ENCODE measurements at places on chromosomes 6 and 20.

GRCh38 chr20:9576695-9577094 is 62.3 kb downstream of the LAMP5 start:
- no peak for DNase-seq

GRCh38 chr6:36150283-36150682 is 20.0 kb downstream of the MAPK13 start:
- no peak for DNase-seq

GRCh38 chr20:44694159-44694558 is 21.0 kb upstream of the CCN5 start:
- no peak for DNase-seq

DNA sequence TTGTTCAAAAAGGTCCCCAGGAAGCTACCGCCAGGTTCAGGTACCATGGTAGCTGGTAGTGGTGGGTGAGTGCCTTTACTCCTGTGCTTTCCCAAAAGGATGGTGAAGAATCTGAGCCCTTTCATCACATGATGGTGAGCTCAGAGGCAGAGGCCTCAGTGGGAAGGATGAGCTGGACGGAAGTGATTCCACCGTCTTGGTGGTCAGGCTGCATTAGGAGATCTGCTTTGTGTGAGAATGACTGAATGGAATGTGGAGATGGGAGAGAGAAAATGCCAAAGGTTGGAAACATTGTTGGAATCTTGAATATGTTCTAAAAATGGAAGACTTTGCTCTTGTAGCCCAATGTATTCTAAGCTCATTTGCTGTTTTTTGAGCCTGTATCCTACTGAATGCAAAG is 108.1 kb upstream of the SCP2D1 start:
- no peak for DNase-seq

DNA sequence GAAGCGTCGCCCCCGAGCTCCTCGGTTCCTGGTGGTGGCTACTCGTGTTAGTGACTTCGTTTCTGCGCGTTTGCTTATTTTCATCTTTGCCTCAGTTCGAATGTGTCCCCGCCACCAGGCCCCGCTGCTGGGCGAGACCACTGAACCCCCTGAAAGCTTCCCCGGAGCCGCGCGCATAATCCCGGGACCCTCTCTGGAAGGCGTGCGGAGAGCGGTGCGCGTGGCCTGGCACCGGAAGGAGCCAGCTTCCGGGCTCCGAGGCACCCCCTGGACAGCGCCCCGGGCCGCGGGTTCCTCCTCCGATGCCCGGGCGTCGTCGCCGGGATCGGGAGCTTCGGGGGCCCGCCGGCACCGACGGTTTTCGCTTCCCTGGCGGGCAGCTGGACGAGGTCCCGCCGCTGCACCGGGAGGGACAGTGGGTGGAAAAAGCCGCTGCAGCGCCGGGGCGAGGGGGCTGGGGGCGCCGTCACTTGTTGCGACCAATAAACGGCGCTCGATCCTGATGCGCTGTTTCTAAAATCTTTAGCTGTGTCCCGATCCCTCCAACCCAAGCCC is 643 bp upstream of the SLC35D3 start:
- no peak for DNase-seq
